ENCODE measurements at places on chromosomes 5 and 9. TPM values are rescaled to one million over a fixed set of nuclear protein-coding genes. Genes with fewer than 3 reads are reported as not detected.

DNA sequence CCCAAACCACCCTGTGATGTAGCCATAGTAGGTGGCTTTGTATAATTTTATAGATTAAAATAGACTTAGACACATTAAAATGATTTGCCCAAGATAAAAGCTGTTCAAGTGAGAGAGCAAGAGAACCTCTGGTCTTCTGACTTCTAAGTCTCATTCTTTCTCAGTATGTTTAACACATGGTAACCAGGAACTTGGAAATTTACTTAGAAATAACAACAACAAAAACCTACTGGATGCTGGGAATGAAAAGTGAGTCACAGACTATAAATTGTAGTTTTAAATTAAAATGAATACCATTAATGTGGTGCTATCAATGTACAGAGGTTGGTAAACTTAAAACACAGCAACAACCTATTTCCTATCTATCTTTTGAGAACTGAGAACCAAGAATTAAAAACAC, 30.4 kb downstream of the HMGCR start:
- no peaks in the 10 kb centered on the region for H3K36me3 ChIP-seq
- H3K27me3 ChIP-seq, result no peaks in the 10 kb centered on the region
- no peak for DNase-seq

GRCh38 chr9:76452839-76453238, 6.1 kb upstream of the GCNT1 start:
- H3K4me1 ChIP-seq, result peaks cover 16% of the 10 kb centered on the region
- H3K36me3 ChIP-seq, result no peaks in the 10 kb centered on the region
- H3K27ac ChIP-seq, result no peak overlapping the region

The GAS1 gene
- 33.3 TPM for total RNA-seq

DNA sequence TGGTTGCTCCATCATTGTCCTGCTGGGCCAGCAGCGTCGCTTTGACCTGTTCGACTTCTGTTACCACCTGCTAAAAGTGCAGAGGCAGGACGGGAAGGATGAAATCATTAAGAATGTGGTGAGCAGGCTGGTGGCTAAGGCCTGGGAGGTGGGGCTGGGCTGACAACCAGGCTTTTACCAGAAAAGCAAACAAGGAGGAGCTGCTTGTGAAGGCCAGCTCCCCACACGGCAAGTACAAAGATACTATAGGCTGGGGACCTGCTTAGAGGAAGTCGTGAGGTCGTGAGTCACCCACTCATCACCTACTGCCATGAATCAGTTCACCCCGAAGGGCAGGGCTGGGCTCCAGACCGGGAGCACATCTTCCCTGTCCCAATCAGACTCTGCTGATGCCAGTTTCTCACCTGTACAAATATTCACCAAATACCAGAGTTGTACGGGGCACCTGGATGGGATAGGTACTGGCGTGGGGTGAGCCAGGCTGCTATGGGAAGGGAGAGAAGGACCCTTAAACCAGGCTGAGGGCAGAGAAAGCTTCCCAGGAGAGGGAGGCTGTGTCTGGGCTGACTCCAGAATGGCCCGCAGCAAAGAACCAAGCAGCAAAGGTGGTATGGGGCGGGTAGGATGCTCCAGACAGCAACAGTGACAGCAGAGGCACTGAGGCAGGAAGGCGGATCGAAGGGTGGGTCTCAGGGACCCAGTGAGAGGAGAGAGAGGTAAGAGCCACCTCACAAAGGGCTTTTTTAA, 69.3 kb upstream of the NIPAL4 start:
- H3K4me1 ChIP-seq, result peaks cover 26% of the 10 kb centered on the region
- peak; percentile 51 for DNase-seq
- no peaks in the 10 kb centered on the region for H3K27me3 ChIP-seq
- H3K36me3 ChIP-seq, result no peaks in the 10 kb centered on the region
- peak overlapping the region; percentile 46 for H3K27ac ChIP-seq

The FOXI1 gene
- total RNA-seq, result not detected

The PCDHGA6 gene
- total RNA-seq, result 1.8 TPM

DNA sequence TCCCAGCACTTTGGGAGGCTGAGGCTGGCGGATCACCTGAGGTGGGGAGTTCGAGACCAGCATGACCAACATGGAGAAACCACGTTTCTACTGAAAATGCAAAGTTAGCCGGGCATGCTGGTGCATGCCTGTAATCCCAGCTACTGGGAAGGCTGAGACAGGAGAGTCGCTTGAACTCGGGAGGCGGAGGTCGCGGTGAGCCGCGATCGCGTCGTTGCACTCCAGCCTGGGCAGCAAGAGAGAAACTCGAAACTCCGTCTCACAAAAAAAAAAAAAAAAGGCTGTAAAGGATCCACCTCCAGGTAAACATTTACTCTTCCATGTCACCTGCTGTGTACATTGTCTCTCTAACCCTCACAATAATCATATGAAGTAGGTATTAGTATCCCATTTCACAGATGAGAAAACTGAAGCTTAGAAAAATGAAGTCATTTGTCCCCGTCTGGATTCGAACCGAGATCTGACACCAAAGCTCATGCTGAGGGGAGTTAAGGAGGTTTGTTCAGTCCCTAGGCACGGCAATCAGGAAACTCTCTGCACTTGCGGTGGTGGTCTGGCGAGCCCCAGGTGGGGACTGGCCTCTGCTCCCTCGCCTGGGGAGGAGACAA, 494 bp upstream of the DOCK2 start:
- no peak for DNase-seq
- no peak overlapping the region for H3K27ac ChIP-seq

DNA sequence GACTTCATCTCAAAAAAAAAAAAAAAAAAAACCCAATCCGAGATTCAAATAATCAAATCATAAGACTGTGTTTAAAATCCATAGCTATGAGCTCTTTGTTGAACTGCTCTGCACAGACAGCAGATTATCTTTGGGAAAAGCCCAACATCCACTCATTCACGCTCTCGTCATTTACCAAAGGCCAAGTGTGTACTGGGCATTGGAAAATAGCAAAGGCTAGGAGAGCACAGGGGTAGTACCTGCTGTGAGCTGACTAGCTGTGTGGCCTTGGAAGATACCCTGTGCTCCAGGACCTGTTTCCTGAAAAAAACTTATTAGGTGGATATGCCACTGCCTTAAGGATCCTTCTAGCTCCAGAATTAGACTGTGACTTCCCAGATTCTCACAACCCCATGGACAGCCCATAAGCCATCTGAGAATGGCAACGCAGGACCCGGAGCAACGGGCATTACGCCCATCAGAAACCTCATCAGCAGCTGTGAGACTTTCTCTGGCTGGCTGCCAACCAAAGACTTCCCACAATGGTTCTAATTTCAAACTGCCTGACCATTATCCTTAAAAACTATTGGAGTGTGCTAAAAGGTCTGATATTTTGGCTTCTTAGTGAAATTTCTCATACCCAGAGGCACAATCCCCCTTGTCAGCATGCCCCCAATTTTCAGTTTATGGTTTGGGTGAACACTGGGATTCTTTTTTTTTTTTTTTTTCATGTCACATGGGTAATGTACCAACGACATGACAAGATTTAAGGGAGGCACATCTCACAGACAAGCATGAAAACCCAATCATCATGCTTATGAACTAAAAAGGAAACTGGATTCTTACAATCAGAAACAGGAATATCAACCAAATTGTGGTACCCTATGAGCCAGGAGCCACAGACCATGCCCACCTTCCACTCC, 16.8 kb downstream of the SERINC5 start:
- H3K36me3 ChIP-seq, result peaks cover 22% of the 10 kb centered on the region
- peak overlapping the region; percentile 4 for H3K27ac ChIP-seq
- no peaks in the 10 kb centered on the region for H3K27me3 ChIP-seq
- no peak overlapping the region for H3K4me3 ChIP-seq

The DCAF10 gene
- total RNA-seq, result 29.6 TPM
